ENCODE measurements at places on chromosomes 2 and 18.

GRCh38 chr2:181628590-181629585, 28.0 kb downstream of the CERKL start:
- DNase-seq: no peak

- no peak for DNase-seq
These were observed 71.2 kb downstream of the CTAGE1 start for GRCh38 chr18:22346401-22346952.

DNA sequence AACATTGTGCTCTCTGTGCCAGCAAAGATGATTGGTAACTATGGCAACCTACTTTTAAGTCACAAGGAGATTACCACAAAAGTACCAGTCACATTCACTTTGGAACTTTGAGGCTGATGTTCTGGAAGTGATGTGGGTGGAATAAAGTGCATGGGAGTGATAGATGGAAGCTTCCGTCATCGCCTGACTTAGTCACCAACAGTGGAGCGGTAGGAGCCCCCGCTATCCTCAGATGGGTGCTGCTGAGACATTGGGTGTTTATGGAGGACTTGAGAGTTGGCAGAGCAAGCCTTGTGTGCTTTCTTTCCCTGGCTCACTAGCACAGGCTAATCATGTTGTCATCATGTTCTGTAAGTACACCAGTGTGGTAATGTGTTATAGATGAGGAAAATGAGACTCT, 4.6 kb downstream of the PPP1R7 start:
- DNase-seq: no peak

- DNase-seq: no peak
These were observed 72.8 kb downstream of the KCNF1 start for GRCh38 chr2:10984418-10985135.

DNA sequence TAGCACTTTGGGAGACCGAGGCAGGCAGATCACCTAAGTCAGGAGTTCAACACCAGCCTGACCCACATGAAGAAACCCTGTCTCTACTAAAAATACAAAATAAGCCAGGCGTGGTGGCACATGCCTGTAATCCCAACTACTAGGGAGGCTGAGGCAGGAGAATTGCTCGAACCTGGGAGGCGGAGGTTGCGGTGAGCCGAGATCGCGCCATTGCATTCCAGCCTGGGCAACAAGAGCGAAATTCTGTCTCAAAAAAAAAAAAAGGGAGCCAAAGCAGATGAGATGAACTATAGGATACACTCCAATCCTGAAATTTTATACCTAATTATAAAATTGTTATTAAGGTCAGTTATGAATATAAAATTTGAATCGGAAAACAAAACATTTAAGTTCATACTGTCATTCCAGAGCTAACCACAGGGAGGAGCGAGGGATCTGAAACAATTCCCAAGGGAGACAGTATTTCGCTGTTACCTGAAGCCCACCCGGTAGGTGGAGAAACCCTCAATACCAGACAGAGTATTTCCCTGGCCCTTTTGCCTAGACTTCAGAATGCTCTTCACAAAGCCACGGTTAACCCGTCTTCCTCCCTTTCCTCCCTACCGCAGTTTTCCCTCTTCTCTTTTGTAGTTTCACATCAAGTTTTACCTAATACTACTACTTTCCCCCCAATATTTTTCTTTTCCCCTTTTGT, 1.4 kb downstream of the PPM1G start:
- DNase-seq: no peak

GRCh38 chr2:235366807-235367206, 127.0 kb upstream of the AGAP1 start:
- no peak for DNase-seq
